ENCODE measurements at places on chromosomes 2 and 18.

DNA sequence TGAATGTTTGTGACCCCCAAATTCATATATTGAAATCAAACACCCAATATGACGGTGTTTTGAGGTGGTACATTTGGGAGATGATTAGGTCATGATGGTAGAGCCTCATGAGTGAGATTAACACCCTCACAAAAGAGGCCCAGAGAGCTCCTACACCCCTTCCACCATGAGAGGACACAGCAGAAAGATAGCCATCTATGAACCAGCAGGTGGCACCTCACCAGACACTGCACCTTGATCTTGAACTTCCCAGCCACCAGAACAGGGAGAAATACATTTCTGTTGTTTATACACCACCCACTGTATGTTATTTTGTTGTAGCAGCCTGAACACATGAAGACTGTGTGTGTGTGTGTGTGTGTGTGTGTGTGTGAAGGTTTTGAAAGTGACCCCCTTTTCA lies 58.1 kb downstream of the ST3GAL5 start:
- no peak for DNase-seq

- DNase-seq, result no peak
Observed at GRCh38 chr2:54671875-54672589, 51.4 kb upstream of the EML6 start.

- no peak for DNase-seq
Observed at GRCh38 chr2:27988718-27989117, 98.2 kb downstream of the BABAM2 start.

DNA sequence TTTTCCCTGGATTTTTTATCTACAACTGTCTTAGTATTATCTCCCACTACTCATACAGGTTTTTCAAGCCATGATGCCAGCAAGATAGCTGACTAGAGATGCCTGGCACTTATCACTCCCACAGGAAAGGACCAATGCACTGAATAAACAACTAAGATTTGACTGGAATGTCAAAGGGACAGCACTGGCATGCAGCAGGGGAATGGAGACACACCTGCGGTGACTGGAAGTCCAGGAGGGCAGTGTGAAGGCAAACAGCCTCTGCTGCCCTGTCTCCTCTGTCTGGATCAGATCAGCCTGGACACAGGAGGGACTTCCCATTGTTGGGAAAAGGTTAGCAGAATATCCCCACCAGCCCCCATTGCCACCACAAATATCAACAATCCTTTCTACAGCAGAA lies 85.1 kb downstream of the TMEM237 start:
- no peak for DNase-seq

- no peak for DNase-seq
Observed at GRCh38 chr18:12408247-12408869, 629 bp downstream of the PRELID3A start.

- no peak for DNase-seq
Observed at GRCh38 chr2:154700136-154700535, 1.6 kb downstream of the KCNJ3 start.

DNA sequence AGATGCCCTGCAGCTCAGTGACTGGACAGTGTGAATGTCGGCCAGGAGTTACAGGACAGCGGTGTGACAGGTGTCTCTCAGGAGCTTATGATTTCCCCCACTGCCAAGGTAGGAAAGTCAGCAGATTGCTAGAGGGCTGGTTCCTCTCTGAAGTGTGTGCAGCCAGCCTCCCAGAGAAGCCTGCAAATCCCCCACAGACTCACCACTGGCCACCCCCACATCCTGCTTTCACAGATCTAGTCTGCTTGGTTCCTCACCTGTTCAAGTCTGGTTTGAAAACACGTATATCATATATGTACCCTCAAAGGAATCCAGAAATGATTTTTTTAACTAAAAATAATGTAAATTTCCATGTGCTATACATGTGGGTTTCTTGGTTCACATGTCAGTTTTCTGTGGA lies 121.1 kb downstream of the LAMA3 start:
- no peak for DNase-seq

All from natural killer cell treated with Interleukin-12 subunit alpha and Interleukin-12 subunit beta and Interleukin-15 and Interleukin-18, amount 100 ng/mL, for 72 hours (primary cell).